ENCODE measurements at places on chromosomes 7 and 10. TPM values are rescaled to one million over a fixed set of nuclear protein-coding genes. Genes with fewer than 3 reads are reported as not detected.

Gene HECW1
- total RNA-seq, result 1.4 TPM

DNA sequence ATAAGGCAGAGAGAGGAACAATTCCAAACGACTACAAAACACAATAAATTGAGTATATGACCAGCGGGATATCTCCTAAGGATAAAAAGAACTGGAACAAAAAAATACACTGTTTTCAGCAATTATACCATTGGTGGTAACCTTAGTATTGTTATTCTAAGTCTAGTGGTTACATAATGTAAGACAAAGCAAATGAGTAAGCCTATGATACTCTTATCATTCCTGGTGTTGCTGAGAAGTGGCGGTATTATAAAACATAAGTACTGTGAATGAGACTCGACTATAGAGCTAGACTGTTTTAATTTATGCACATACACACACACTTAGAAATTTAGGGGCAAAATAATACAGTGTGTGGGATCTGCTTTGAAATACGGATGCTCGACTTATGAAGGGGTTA is 107.7 kb downstream of the NRBF2 start:
- DNase-seq, result no peak

Gene DGKI
- total RNA-seq, result 1.8 TPM

DNA sequence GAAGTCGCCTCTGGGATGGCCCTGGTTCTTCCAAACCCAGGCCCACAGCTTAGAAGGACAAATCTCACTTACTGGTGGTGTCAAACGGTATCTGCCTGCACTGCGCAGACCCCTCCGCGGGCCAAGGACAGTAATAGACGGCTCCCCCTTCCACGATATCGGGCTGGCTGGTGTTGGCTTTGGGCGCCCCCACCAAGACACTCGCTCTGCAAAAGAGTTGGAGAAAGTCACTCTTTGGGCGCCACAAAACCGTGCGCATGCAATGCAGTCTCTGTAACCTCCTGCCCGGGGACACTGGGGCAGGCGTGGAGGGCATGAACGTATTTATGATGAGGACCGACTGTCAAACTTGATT is 1.1 kb downstream of the ITGA8 start:
- no peak for DNase-seq

GRCh38 chr7:143958781-143959180 is 4.1 kb downstream of the OR2F1 start:
- DNase-seq, result no peak

Gene CYP26C1
- total RNA-seq, result not detected

Data from type B pancreatic cell (in vitro differentiated cells).